ENCODE measurements at places on chromosomes 6 and 20.

DNA sequence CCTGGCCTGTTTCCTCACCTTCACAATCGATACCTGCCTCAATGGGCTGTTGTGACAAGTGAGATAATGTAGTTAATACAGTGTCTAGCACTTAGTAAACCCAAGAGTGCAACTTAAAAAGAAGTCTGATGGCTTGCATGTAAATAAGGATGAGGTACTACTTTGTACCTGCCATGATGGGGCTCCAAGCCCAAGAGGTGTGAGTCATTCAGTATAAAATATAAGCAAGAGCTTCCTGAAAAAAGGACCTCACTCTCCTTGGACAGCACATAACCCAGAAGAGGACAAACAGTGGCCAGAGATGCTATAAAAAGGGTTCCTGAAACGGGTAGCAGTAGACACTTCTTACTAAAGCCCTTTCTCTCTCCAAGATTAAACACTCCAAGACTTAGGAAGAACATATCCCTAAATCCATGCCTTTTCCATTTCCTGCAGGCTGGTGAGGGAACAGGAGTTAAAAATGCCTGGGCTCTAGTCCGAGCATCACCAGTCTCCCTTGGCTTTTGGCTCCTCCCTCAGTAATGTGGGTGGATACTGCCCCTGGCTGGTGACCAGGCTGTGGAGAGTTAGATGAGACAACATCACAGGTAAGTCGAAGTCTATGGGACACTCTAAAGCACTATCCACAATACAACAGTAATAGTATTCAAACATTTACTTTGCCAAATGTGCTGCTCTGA, 4.3 kb downstream of the UBE2V1 start:
- no peak for DNase-seq

DNA sequence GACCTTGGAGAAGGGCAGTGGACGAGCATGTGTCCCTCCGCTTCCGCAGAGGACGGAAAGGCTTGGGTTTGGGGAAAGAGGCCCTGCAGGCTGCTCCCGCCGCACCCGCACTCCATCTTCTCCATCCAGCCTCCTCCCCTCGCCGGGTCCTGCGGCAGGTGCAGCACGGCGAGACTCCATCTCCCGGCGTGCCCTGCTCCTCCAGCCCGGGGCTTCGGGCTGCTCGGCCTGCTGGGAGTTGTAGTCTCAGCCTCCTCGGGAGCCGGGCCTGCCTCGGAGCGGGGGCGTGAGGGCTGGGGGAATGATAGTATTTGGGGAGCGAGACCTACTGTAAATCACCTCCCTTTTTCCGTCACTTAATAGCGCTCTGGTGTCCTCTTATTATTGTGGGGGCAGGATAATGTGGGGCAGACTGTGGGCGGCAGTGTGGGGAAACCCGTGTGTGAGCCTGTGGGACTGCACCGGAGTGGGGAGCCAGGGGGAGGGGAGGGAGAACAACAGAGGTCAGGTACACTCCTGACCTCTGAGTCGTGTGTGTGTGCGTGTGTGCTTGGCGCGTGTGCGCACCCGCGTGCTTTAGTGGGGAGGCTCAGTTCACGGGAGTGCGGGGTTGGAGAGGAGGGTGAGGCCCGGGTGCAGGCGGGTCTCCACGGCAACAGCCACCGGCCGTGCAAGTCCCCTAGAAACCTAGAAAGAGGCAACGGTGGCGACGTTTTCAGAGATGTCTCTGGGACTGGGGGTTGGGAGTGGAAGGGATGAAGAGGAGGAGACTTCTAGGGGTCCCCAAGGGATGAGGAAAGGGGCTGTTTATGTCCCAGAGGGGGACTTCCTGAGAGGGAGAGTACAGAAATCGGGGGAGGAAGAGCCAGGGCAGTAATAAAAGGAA, 4.1 kb downstream of the TTBK1 start:
- peak; percentile 85 for DNase-seq

DNA sequence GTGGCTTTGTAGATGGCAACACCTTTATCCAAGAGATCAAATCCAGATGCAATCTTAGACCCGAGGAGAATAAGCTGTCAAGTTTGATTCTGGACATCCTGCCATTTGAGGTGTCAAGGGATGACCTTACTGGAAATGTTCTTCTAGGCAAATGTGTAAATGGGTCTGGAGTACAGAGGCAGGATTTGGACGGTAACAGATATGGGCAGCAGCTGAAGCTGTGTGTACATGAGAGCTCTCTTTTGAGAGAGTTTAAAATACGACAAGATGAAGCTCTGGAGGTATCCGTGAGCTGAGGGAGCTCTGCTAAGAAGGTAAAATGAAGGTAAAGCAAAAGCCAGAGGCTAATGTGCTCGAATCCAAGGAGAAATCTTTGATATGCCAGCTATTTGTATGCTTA, 56.6 kb downstream of the RALGAPA2 start:
- no peak for DNase-seq

- no peak for DNase-seq
Measured at GRCh38 chr20:54839224-54839623, 363.8 kb downstream of the DOK5 start.

GRCh38 chr6:168683621-168684020, 242.6 kb downstream of the SMOC2 start:
- peak; percentile 35 for DNase-seq

DNA sequence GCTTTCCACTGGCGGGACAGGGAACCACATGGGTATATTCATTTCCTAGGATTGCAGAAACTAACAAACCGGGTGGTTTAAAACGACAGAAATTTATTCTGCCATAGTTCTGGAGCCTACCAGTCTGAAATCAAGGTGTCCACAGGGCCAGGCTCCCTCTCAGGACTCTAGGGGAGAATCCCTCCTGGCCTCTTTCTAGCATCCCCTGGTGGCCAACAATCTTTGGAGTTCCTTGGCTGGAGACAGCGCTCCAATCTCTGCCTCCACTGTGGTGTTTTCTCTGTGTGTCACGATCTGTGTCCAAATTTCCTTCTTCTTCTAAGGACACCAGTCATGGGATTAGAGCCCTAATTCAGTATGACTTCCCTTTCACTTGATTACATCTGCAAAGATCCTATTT, 95.0 kb downstream of the SCML4 start:
- DNase-seq: no peak

GRCh38 chr20:56955680-56956079, 310.8 kb downstream of the BMP7 start:
- DNase-seq: no peak

DNA sequence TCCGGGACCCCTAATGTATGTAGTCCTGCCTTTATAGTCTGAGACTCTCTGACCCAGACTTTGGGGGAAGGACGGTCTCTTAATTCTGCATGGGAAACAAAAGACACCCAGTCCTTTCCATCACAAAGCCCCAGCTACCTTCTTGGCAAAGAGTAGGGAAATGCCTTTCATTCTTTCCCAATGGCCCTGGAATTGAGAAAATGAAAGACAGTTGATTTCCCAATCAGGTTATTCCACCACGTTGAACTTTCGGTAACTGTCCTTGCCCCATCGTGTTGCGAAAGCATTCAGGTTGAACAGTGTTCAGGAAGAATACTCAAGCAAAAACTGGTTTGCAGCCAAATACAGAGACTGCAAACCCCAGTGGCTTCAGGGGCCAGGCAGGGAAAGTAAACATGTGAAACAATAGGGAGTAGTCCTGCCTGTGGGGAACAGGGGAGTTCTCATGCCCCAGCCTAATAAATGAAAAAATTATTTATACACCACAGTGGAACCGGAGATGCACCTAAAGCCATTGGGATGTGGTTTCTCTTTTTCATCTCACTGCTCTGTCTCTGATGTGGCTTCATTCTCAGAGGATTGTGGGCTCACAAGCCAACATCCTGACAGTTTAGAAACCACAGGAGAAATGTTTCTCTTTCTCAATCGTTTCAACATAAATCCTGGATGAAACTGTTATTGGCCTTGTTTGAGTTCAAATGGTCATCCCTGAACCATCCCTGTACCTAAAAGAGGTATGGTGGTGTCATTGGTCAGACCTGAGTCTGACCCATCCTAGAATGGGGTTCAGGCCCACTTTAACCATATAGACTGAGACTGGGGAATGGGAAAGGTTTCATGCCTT, 44.2 kb upstream of the SLC9A8 start:
- no peak for DNase-seq

DNA sequence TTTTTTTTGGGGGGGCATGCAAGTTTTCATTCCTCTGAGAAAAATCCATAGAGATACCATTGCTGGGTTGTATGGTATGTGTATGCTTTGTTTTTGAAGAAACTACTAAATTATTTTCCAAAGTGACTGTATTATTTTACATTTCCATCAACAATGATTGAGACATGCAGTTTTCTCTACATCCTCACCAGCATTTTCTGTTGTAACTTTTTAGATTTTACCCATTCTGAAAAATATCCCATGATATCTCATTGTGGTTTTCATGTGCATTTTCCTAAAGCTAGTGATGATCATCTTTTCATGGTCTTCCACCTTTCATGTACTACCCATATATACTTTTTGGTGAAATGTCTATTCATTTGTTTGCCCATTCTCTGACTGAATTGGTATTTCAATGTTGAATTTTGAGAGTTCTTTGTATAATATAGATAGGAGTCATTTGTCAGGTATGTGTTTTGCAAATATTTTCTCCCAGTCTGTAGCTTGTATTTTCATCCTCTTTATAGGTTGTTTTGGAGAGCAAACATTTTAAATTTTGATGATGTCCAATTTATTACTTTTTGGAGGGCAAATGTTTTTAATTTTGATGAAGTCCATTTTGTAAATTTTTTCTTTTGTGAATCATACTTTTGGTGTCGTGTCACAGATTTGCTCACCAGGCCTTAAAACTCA, 827.5 kb upstream of the CITED2 start:
- no peak for DNase-seq

DNA sequence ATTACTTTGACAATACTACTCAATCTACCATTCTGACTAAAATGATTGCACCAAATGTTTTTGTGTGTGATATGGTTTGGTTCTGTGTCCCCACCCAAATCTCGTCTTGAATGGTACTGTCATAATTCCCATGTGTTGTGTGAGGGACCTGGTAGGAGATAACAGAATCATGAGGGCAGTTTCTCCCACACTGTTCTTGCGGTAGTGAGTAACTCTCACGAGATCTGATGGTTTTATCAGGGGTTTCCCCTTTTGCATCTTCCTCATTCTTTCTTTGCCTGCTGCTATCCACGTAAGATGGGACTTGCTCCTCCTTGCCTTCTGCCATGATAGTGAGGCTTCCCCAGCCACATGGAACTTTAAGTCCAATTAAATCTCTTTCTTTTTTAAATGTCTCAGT, 20.8 kb downstream of the SYCP2 start:
- no peak for DNase-seq

- DNase-seq: no peak
Measured at GRCh38 chr6:25179051-25179778, 100.0 kb upstream of the CARMIL1 start.

DNA sequence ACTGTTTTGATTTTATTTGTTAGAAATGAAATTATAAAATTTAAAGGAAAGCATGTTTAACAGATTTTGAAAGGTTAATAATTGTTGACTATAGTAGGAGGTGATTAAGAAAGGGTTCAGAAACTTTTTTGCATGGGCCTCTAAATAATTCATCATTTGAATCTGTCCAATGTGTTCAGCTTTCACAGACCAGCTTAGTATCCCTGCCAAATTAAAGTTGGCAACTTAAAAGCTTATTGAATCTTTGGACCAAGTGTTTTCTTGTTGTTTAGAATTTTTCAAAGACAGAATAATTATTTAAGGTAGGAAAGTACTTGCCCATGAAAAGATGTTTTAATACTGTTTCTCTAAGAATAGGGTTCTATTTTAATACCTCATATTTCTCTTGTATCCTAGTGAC, 466.0 kb downstream of the GJA1 start:
- DNase-seq: no peak

GRCh38 chr6:112269114-112269513, 14.7 kb upstream of the LAMA4 start:
- DNase-seq: no peak
